ENCODE measurements at places on chromosomes 2 and 18.

DNA sequence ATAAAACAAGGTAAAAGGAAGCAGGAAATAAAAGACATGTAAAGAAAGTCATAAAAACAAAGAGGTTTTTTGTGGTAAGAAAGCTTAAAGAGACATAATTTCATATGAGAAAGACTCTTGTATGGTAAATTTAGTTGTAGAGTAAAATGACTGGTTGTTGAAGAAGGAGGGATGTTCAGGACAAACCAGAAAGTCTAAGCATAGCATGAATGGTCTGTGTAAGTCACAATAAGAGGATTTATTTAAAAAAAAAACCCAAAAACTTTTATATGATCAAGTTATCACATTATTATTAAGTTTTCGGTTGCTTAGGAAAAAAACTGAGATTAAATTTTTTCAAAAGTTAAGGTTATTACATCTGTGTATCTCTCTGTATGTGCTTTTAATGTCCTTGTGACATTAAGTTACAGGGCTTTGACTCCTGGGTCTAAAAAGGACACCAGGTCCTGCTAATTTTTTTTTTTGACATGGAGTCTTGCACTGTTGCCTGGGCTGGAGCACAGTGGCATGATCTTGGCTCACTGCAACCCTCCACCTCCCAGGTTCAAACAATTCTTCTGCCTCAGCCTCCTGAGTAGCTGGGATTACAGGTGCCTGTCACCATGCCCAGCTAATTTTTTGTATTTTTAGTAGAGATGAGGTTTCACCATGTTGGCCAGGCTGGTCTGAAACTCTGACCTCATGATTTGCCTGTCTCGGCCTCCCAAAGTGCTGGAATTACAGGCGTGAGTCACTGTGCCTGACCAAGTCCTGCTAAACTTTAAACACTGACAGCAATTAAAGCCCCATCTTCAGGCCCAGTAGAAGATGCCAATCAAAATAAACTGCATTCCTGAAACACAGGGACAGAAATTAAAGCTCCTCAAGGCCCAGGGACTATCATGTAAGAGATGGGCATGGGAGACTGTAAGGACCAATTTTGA is 14.2 kb upstream of the OXER1 start:
- no peak for DNase-seq

DNA sequence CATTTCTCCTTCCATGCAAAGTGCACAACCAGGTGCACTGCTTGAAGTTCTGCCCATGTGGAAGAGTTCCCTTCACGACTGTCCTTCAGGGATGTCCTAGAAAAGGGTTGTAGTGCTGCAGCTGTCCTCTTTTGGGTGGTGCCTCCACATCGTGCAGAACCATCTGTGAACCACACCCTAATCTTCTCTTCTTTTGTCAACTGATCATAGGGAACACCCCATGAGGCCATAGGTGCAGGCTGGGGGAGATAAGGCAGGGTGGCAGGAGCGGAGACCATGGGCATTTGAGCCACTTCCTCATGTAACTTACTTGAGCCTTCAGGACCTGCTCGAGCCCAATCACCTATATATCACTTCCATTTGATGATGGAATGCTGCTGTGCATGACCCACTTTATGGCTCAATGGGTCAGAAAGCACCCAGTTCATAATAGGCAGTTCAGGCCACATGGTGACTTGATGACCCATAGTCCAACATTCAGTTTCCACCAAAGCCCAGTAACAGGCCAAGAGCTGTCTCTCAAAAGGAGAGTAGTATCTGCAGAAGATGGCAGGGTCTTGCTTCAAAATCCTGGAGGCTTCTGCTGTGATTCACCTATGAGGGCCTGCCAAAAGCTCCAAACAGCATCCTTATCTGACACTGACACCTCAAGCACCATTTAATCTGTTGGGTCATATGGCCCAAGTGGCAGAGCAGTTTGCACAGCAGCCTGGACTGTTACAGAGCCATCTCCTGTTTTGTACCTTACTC is 84.7 kb upstream of the CYRIA start:
- no peak for DNase-seq

- no peak for DNase-seq
These were observed 177.1 kb upstream of the COPS8 start for GRCh38 chr2:236908439-236909192.

DNA sequence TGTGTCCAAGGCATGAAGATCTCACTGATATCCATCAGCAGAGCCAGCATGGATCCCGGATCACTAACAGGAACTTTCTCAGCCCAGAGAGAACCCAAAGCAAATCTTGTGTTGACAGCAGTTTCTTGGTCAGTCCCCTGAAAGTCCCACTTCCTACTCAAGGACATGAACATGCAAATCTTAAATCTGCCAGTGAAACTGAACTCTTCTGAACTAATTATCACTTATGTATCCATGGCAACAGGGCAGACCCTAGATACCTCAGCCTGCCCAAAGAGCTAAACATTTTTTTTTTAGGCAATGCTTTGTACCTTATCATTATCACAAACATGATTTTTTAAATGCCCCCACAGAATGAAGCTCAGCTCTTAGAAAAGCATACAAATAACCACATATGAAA is 127.8 kb upstream of the DDX18 start:
- DNase-seq = no peak

DNA sequence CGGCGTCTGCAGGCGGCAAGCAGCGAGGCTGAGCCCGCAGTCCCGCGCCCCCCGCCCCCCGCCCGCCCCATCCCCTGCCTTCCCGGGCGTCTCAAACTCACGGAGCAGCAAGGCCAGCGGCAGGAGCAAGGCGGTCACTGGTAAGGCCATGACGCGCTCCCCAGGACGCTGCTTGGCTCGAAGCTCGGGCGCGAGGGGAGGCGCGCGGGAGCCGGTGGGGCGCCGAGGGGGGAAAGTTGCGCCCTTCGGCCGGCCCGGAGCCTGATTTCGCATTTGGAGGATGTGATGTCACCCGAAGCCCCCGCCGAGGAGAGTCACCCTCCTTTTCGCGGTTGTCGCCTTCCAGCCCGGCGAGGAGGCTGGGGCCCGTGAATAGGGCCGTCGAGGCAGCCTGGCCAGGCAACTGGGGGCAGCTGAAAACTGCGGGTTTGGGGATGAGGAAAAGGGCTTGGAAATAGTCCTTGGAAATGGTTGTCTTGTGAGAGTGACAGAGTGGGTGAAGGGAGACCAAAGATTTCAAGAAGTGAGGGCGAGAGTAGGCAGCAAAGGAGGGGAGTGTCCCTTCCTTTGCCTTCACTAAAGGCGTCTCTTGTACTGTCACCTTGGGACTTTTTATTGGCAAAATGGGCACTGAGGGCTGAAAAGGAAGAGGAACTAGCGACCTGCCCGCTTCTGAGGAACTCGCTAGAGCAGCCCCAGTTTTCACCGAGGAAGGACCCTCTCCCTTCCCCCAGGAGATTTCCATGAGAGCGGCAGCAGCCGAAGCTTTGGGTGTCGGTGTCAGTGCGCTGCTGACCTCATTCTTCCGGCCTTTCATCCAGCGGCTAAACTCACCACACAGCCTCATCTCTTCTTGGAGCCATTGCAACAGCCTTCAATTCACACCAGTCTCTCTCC is at the start of gene CD8A:
CD8A (minus strand) TSS at position 238 of the 897 bp plus-strand sequence; CDS start at position 150, 88 bp downstream.
- DNase-seq = no peak

GRCh38 chr18:36160959-36161371 is 26.3 kb upstream of the MOCOS start:
- DNase-seq = no peak

DNA sequence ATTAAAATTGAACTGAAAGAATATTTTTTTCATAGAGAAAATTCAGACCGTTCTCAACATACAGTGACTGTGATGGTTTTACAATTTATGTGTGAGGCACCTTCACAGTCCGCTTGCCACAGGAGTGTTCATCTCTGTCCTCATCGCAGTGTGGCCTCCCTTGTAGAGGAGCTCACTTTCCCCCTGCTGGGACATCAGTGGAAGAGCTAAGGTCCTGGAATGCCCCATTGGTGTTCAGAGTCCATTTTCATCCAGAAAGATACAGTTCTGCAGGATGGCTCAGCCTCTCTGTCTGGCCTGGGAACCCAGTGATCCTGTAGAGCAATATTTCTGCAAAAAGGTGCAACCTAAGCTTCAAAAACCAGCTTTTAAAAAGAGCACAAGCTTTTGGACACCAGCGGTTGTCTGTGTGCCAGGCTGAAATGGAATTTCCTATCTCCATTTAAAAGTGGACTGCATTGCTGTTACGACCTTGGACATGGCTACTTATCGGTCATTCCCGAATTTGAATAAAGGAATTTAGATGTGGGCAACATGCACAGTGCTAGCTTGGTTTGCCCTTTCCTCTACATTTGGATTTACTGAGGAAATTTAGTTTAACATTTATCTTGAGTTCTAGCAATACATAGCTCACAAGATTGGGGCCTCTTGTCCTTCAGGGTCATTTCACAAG is 26.7 kb upstream of the FAM237A start:
- DNase-seq = no peak

GRCh38 chr2:190640117-190640516 is 8.8 kb upstream of the NAB1 start:
- no peak for DNase-seq

DNA sequence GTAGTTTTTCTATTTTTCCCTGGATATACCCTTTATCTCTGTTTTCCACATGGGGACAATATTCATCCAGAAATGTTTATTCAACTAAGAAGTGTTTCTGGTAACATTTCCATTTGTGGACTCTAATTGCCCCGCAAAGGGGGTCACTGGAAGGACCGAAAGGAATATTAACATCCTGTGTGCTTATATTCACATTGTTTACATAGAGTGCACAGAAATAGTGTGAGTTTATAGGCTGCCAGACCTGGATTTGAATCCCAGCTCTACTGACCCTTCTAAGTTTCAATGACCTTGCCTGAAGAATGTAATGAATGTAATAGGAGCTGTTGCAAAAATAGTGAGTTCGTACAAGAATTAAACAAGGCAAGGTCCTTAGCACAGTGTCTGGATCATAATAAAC is 152.9 kb upstream of the NCKAP5 start:
- DNase-seq = no peak

DNA sequence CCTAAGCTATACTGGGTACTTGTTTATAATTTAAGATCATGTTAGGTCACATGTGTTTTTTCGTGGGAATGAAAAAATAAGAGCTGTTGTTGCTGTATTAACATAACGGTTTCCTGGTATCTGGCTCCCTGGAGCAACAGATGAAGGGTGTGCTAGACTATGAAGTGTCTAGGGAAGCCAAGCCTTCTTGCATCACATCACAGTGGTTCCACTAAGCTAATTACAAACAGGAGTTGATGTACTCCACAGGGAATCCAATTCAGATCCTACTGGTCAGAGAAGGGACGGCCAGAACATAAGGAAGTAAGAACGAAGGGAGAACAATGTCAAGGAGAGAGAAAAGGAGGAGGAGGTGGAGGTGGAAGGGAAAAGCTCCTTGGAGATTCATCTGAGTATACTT is 193.0 kb upstream of the CYP26B1 start:
- DNase-seq = peak; percentile 23

GRCh38 chr18:7177116-7177744 is 53.7 kb upstream of the LRRC30 start:
- peak; percentile 16 for DNase-seq

- no peak for DNase-seq
These were observed 35.1 kb downstream of the ITGB1BP1 start for GRCh38 chr2:9388199-9388681.

DNA sequence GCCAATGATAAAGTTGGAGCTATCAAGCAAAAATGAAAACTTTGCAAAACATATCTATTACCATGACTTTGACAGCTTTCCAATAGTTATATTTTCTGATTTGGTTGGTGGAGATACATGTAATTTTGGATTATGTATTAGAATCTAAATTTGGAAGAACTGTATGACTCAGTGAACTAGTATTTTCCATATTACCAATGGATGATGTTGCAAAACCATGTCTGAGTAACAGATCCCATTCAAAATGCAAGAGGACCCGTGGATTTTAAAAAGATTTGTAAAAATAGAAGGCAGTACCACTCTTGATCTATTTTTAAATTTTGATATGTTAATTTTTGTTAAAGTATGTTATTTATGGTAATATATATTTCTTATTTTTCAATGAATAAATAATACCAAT is 83.0 kb downstream of the TAF4B start:
- peak; percentile 25 for DNase-seq

- no peak for DNase-seq
These were observed 17.3 kb downstream of the NCK2 start for GRCh38 chr2:105761931-105762515.

GRCh38 chr2:96508521-96509113 is 3.5 kb upstream of the NEURL3 start:
- no peak for DNase-seq

DNA sequence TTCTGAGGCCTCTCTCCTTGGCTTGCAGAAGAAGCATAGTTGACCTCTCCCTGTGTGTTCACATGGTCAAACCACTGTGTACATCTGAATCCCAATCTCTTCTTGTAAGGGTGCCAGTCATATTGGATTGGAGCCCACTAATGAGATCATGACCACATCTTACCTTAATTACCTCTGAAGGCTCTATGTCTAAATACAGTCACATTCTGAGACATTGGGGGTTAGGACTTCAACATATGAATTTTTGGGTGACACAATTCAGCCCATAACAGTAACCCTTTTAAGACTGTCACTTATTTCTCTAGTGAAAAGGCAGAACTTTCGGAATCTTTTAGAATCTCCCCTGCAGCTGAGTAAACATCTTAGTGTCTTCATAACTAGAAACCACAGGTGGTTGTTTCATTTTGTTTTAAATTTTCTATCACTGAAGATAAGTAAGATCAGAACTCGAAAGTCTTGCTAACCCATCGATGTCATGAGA is 33.3 kb downstream of the BMP10 start:
- DNase-seq = no peak

GRCh38 chr2:130790804-130791616 is 35.7 kb downstream of the AMER3 start:
- no peak for DNase-seq

GRCh38 chr2:14988600-14988999 is 356.1 kb downstream of the LRATD1 start:
- no peak for DNase-seq

DNA sequence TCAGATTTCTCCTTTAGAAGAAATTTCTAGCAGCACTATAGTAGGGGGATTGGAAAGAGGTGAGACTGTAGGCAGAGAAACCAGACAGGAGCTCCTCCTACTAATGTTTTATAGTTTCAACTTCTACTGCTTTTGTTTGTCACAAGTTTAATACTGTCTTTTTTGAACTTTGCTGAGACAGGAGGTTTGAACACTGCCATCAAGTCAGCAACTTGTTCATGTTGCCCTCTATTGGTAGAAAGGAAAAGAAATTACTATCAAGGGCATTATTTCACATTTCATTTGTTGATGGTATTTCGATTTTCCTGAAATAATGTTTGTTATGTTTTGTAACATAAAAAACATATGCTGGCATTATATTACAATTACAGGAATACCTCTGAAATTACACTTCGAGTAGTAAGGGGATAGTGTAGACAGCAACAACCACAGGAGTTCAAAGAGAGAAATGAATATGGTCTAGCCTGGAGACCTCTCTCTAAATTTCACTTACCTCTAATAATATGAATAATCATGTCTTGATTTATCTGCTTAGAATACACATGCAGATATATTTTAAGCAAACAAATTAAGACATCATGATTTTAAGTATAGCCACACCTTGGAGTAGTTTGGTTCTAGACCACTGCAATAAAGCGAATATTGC is 12.4 kb upstream of the CCDC88A start:
- no peak for DNase-seq

Data from GM04503 (cell line).